ENCODE measurements at places on chromosomes 4 and X. TPM values are rescaled to one million over a fixed set of nuclear protein-coding genes. Genes with fewer than 3 reads are reported as not detected.

DNA sequence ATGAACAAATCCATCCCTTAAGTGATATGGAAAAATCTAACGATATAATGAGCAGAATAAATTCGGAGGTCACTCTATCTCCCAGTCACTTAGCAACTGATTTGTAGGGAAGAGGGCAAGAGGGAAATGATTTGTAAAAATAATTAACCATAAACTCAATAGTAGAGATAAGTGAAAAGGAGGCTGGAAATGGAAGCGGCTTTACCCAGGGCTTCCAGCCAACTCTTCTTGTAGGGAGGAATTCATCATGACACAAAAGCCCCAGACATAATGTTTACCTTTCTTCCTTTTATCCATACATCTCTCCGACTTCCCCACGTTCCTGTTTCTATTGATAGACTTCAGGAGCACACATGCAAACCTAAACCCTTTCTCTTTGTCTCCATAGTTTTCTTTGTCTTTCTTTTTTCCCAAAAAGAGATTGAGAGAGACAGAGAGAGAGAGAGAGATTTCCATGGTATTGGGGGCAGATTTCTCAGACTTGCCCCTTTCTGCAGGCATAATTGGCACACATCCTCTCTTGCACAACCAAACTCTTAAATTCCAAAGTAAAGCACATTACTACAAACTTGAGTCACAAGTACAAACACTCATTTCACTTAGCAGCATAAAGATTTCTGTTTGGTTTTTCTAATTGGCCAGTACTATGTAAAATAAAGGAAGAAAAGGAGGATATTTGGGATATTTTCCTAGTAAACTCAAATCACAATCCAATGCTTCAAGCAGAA lies 140.9 kb downstream of the MAPK10 start:
- peak; percentile 92 for DNase-seq

- no peak for DNase-seq
These were observed 202.5 kb upstream of the ANKRD50 start for GRCh38 chr4:124915073-124915472.

GRCh38 chrX:68180579-68180978 lies 252.7 kb downstream of the OPHN1 start:
- no peak for DNase-seq

- DNase-seq = no peak
These were observed 189.1 kb downstream of the GPC3 start for GRCh38 chrX:133796282-133796681.

GRCh38 chrX:103904301-103904700 lies 58.1 kb upstream of the TMSB15B start:
- DNase-seq = no peak

DNA sequence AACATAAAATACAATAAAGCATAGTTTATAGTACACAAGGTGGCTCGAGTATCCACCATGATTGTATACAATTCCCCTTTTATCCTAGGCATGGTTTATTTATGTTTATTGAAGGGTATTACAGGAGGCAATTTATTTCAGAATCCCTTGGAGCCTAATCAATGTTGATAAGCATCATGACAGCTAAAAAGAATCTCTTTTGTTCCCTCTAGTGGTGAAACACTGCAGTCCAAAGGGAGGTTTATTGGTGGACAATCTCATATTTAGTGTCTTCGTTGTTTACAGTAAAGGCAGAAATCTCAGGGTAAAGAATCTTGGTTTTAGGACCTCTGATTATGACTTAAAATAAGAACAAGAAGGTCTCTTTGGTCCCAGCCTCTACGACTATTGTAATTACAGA lies 1712.5 kb downstream of the C4orf33 start:
- DNase-seq = peak; percentile 1

BANK1 gene
- total RNA-seq = 0.26 TPM

TRAM1L1 gene
- 5.0 TPM for total RNA-seq

ENPP6 gene
- total RNA-seq = 0.17 TPM

FREM3 gene
- not detected for total RNA-seq

Measured in fibroblast of lung (primary cell).